IMR-90 (cell line): ENCODE measurements at places on chromosomes 7 and 10. TPM values are rescaled to one million over a fixed set of nuclear protein-coding genes. Genes with fewer than 3 reads are reported as not detected.

GRCh38 chr10:49103761-49104160, 11.6 kb downstream of the VSTM4 start:
- no peak overlapping the region for H3K27ac ChIP-seq
- no peak overlapping the region for H3K4me3 ChIP-seq
- no peak for DNase-seq
- no peaks in the 10 kb centered on the region for H3K27me3 ChIP-seq

DNA sequence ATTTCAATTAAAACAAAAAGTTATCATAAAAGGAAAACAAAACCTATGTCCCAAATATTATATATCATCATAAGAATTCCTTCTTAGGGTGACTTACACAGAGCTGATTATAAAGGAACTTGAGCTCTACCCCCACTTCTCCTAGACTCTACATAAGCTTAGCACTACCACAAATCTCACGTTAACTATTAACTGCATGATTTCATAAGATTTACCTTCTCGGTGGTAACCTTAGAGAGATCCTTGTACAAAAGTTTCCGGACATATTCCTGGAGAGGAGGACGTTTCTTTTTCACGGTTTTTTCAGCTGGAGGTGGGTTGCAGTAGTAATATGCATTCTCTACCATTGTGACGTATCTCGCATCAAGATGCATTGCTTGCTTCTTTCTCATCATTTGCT, 83.7 kb downstream of the UPF2 start:
- DNase-seq: no peak
- H3K27ac ChIP-seq: no peak overlapping the region
- no peak overlapping the region for H3K4me3 ChIP-seq
- H3K27me3 ChIP-seq: no peaks in the 10 kb centered on the region
- no peaks in the 10 kb centered on the region for H3K4me1 ChIP-seq

DNA sequence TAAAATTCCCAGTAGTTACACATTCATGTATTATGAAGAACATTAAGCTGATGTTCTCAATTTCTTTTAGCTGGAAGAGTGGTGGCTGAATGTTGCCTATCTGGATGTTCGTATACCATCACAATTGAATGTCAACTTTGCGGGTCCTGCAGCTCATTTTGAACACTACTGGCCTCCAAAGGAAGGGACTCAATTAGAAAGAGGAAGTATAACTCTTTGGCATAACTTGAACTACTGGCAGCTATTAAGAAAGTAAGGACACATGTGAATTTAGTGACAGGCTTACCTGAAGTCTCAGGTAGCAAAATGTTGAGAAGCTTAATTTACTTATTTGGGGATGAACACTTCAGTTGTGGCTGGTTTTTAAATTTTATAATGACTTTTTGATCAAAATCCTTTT, 15.9 kb downstream of the CROT start:
- H3K27me3 ChIP-seq: no peaks in the 10 kb centered on the region
- H3K27ac ChIP-seq: no peak overlapping the region
- no peak overlapping the region for H3K4me3 ChIP-seq
- peaks cover 2% of the 10 kb centered on the region for H3K4me1 ChIP-seq
- no peak for DNase-seq
- H3K36me3 ChIP-seq: peaks cover 30% of the 10 kb centered on the region

GRCh38 chr7:29359482-29360093, 165.0 kb downstream of the CHN2 start:
- no peaks in the 10 kb centered on the region for H3K4me1 ChIP-seq
- no peak overlapping the region for H3K4me3 ChIP-seq
- DNase-seq: no peak
- no peaks in the 10 kb centered on the region for H3K27me3 ChIP-seq
- H3K27ac ChIP-seq: no peak overlapping the region

GRCh38 chr10:129730272-129730992, 233.6 kb downstream of the EBF3 start:
- H3K27me3 ChIP-seq: no peaks in the 10 kb centered on the region
- H3K27ac ChIP-seq: no peak overlapping the region
- no peak for DNase-seq
- H3K36me3 ChIP-seq: no peaks in the 10 kb centered on the region
- H3K4me3 ChIP-seq: no peak overlapping the region
- H3K4me1 ChIP-seq: no peaks in the 10 kb centered on the region

DNA sequence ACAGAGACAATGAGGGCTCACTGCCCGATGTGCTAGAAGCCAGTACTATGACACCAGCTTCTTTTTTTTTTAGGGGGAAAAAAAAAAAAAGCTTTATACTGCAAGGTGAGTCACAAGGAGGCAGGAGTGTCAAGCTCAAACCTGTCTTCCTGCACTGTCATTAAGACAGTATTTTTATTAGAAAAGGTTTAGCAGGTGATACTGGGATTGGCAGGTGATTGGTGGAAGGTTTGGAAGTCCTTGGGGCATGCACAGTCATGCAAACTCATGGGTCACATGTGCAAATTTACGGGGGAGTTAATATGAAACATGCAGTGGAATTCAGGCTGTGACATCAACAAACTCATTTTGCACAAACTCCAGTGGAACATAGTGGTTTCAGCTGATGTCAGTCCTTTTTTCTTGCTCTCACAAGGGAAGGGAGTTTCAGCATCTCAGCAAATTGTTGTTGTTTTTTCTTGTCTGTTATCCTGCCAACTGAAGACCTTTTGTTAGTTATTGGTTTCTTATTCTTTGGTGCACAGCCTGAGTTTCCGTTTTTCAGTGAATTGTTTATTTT, 530.6 kb downstream of the ANKRD7 start:
- H3K27ac ChIP-seq: no peak overlapping the region
- no peaks in the 10 kb centered on the region for H3K27me3 ChIP-seq
- H3K4me1 ChIP-seq: no peaks in the 10 kb centered on the region
- H3K36me3 ChIP-seq: no peaks in the 10 kb centered on the region
- DNase-seq: no peak
- H3K4me3 ChIP-seq: no peak overlapping the region

- H3K27ac ChIP-seq: no peak overlapping the region
- H3K4me3 ChIP-seq: no peak overlapping the region
- H3K27me3 ChIP-seq: no peaks in the 10 kb centered on the region
These were observed 39.5 kb downstream of the LHFPL3 start for GRCh38 chr7:104367926-104368325.

- no peaks in the 10 kb centered on the region for H3K36me3 ChIP-seq
- H3K4me1 ChIP-seq: peaks cover 23% of the 10 kb centered on the region
- H3K27me3 ChIP-seq: no peaks in the 10 kb centered on the region
- H3K4me3 ChIP-seq: no peak overlapping the region
- DNase-seq: no peak
These were observed 22.4 kb upstream of the IFIT2 start for GRCh38 chr10:89279421-89279869.

- no peak overlapping the region for H3K4me3 ChIP-seq
- peak overlapping the region; percentile 66; the same call in 1 of the 2 replicates for H3K27ac ChIP-seq
- DNase-seq: no peak
- no peaks in the 10 kb centered on the region for H3K36me3 ChIP-seq
These were observed 88.4 kb downstream of the FAS start for GRCh38 chr10:89078724-89079672.

GRCh38 chr10:72648301-72648700, 22.4 kb upstream of the MICU1 start:
- no peaks in the 10 kb centered on the region for H3K36me3 ChIP-seq
- peaks cover 5% of the 10 kb centered on the region for H3K27me3 ChIP-seq
- no peak overlapping the region for H3K27ac ChIP-seq
- H3K4me3 ChIP-seq: no peak overlapping the region
- DNase-seq: no peak
- no peaks in the 10 kb centered on the region for H3K4me1 ChIP-seq

DNA sequence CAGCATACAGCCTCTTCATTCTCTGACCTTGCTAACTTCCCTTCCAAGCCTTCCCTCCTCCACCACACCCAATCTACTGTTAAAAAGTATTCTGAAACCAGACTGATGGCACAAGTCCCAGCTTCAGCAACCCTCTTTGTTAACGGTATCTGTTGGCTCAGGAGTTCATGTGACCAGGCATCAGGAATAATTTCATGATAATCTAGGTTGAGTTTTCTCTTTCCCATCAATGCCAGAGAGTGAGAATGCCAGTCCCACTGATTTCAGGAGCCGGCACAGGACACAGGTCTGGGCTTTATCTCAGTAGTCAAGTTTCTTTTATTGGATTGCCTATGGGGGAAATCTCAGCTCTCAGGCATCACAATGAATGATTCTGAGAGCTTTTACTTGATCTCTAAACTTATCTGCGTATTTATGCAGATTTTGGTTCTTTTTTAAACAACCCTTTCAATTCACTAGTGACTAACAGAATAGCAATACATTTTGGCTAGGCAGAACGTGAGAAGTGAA, 231.0 kb upstream of the LYZL1 start:
- H3K27me3 ChIP-seq: peaks cover 19% of the 10 kb centered on the region

DNA sequence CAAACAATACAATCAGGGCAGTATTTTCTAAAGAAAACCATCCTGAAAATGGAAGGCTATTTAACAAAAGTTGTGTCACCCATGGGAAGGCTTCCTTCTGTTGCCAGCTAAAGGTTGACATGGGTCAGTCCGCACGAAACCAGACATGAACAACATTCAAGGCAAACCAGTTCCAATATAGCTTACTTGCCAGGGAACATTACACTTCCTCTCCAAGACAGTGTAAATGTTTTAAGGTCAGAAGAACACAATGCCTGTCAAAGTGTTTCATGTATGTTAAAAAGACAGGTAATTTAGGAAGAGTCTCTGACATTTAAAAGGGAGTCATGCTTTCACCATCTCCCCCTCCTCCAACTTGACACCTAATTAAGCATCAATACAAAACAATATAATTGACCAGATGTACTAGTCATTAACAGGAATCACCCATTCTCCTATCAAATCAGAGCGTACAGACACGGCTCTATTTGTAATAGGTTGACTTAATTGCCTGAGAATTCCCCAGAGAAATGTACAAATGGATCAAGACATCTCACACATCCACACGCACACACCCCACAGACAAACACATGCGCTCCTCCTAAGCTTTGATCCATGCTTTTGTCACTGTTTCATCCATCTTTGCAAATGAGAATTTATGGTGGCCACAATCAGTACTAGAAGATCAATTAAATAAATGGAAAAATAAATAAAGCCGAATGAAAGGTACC, 69.5 kb downstream of the CACNA2D1 start:
- no peak for DNase-seq
- no peaks in the 10 kb centered on the region for H3K4me1 ChIP-seq
- H3K27ac ChIP-seq: no peak overlapping the region
- H3K27me3 ChIP-seq: no peaks in the 10 kb centered on the region

DNA sequence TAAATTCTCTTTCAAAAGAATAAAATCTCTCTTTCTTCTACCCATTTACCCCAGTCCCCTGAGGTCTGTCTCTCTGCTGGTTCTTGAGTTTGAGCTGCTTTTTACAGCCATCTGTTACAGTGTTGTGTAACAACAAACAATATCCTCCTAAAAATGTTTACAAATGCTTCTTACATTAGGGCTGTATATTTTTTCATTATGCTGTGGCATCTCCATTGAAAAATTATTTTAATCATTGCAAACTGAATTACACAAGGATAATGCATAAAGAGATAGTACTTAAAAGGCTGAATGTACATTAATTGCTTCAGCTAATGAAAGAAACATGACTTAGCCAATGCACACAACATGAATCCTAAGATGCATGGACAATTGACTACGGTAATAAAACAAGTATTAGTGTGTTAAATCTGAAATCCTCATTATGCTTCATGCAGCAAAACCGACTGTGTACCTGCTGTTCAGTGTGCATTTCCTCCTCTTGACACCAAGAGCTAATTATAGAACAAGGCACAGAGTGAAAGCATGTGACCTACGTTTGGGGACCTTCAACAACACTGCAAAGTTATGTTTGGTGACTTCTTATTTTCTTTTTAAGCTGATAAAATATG, 181.7 kb upstream of the RHOBTB1 start:
- H3K36me3 ChIP-seq: no peaks in the 10 kb centered on the region
- peaks cover 2% of the 10 kb centered on the region; the same call in 1 of the 2 replicates for H3K4me1 ChIP-seq
- DNase-seq: no peak
- H3K27me3 ChIP-seq: no peaks in the 10 kb centered on the region
- no peak overlapping the region for H3K4me3 ChIP-seq

- no peak overlapping the region for H3K27ac ChIP-seq
- no peak overlapping the region for H3K4me3 ChIP-seq
- no peak for DNase-seq
- no peaks in the 10 kb centered on the region for H3K4me1 ChIP-seq
- H3K36me3 ChIP-seq: no peaks in the 10 kb centered on the region
These were observed 16.2 kb upstream of the MTPAP start for GRCh38 chr10:30365278-30365677.

GRCh38 chr10:109895848-109896247, 27.5 kb downstream of the XPNPEP1 start:
- DNase-seq: no peak
- H3K4me1 ChIP-seq: peaks cover 32% of the 10 kb centered on the region
- H3K27ac ChIP-seq: peak overlapping the region; percentile 14; the same call in 1 of the 2 replicates

- peak overlapping the region; percentile 26; the same call in 1 of the 2 replicates for H3K27ac ChIP-seq
- no peaks in the 10 kb centered on the region for H3K27me3 ChIP-seq
- H3K36me3 ChIP-seq: no peaks in the 10 kb centered on the region
- peaks cover 8% of the 10 kb centered on the region for H3K4me1 ChIP-seq
These were observed 88.6 kb upstream of the PFKP start for GRCh38 chr10:2978574-2979273.

DNA sequence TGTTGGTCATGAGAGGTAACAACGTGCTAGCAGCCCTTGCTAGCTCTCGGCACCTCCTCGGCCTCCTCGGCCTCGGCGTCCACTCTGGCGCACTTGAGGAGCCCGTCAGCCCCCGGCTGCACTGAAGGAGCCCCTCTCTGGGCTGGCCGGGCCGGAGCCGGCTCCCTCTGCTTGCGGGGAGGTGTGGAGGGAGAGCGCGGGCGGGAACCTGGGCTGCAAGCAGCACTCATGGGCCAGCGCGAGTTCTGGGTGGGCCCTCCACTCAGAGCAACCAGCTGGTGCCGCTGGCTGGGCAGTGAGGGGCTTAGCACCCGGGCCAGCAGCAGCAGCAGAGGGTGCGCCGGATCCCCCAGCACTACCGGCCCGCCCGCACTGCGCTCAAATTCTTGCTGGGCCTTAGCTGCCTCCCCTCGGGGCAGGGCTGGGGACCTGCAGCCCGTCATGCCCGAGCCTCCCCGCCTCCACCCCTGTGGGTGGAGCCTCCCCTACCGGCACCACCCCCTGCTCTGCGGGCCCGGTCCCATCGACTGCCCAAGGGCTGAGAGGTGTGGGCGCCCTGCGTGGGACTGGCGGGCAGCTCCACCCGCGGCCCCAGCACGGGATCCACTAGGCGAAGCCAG, 96.1 kb downstream of the PAXIP1 start:
- DNase-seq: no peak
- no peak overlapping the region for H3K27ac ChIP-seq
- H3K4me1 ChIP-seq: no peaks in the 10 kb centered on the region

DNA sequence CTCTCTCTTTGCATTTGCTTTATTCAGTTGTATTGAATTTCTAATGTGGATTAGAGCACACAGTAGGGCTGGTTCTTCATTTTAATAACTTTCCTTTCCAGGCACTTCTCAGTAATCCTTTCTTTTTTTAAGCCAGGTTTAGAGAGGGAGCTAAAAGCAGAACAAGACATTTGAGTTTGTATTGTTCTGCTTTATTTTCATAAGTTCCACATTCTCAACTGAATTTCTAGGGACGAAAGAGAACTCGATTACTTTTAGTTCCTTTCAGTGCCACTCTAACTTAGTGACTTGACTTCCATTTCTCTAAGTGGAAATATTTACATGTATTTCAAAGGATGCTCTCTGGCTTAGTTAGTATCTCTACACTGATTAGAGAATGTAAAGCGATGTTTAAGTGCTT, 145.6 kb downstream of the EXOC4 start:
- no peaks in the 10 kb centered on the region for H3K36me3 ChIP-seq
- H3K4me1 ChIP-seq: no peaks in the 10 kb centered on the region
- H3K27me3 ChIP-seq: no peaks in the 10 kb centered on the region
- H3K27ac ChIP-seq: no peak overlapping the region

Gene SFR1
- total RNA-seq: 1.6 and 5.6 TPM in 2 replicates

Gene TECPR1
- 6.9 and 14.7 TPM in 2 replicates for total RNA-seq

Gene ITGB8
- 10.2 and 10.8 TPM in 2 replicates for total RNA-seq

Gene EVX1
- total RNA-seq: not detected in 2 replicates

Gene POM121L12
- total RNA-seq: not detected in 2 replicates

Gene JAKMIP3
- total RNA-seq: under 0.01 TPM in 2 replicates

Gene STAMBPL1
- 28.1 and 32.8 TPM in 2 replicates for total RNA-seq
